ENCODE measurements at places on chromosomes 3 and 15.

- DNase-seq, result no peak
These were observed 106.0 kb upstream of the LRIG1 start for GRCh38 chr3:66606868-66607267.

DNA sequence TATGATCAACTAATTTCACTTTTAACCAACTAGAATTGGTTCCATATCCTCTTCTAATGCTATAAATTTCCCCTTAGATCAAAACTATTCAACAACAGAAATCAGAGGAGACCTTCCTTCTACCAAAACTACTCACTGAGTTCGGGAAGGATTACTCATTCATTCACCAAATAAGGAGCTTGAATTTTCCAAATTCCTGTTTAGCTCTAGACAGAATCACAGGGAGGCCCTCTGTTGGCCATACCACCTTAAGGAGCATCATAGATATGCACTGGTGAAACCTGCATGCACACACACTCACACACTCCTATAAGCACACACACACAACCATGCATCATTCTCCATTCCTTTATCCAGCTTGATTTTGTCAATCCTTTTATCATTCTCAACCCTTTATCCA lies 49.0 kb downstream of the SUCLG2 start:
- DNase-seq, result peak; percentile 45

DNA sequence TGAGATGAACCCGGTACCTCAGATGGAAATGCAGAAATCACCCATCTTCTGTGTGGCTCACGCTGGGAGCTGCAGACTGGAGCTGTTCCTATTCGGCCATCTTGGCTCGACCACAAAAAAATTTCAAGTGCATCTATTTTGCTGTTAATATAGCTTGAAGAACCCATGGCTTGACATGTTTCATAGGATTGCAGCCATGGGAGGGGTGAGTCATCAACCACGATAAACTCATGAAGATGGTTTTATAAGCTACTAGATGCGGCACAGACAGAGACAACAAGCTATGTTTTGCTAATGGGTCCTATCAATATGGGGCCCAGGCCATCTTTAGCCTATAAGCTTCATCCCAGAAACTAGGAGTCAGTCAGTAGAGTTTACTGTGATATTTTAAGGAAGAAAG lies 100.4 kb upstream of the PHLDB2 start:
- no peak for DNase-seq

- no peak for DNase-seq
These were observed 1.6 kb upstream of the CHST13 start for GRCh38 chr3:126522363-126522788.

DNA sequence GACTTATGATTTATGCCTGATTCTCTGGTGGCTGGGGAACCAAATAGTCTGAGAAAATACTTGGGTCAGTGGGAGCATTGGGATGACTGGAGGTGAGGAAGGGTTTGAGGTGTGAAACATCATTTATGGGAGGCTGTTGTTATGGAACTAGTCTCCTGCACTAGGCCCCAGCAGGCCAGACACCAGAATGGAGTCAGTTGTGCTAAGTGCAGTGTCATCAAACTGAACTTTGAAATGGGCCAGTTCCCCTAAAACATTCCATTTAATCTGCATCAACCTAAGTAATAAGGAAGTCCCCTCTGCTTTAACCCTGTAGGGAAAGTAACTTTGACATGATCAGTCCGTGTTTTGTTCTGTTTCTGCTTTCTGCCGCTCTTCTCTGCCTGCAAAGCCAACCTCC lies 44.9 kb upstream of the KLHL25 start:
- DNase-seq, result no peak

- no peak for DNase-seq
These were observed 60.8 kb downstream of the MINDY4B start for GRCh38 chr3:150844484-150844883.

GRCh38 chr15:38864827-38865581 lies 300.4 kb upstream of the RASGRP1 start:
- DNase-seq, result no peak

- no peak for DNase-seq
These were observed 97.9 kb upstream of the MEX3B start for GRCh38 chr15:82143390-82144385.

DNA sequence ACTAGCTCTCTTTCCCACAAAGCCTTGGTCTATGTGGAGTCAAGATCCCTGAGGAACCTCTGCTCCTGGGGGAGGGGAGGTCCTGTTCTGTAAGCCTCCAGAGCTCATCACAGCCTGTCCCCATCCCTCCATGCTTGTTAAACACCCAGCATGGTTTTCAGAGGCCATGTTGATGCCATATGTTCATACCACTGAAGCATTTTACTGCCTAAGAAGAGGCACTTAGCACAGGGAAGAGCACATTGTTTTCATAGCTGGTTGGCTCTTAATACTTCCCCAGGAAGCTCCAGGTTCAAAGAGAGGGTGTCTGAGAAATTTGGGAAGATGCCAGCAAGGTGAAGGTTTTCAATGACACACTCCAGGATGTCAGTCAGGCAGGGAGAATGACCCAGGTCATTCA lies 25.6 kb downstream of the CPNE4 start:
- no peak for DNase-seq

- DNase-seq, result no peak
These were observed 167.1 kb downstream of the P3H2 start for GRCh38 chr3:189953551-189953950.

DNA sequence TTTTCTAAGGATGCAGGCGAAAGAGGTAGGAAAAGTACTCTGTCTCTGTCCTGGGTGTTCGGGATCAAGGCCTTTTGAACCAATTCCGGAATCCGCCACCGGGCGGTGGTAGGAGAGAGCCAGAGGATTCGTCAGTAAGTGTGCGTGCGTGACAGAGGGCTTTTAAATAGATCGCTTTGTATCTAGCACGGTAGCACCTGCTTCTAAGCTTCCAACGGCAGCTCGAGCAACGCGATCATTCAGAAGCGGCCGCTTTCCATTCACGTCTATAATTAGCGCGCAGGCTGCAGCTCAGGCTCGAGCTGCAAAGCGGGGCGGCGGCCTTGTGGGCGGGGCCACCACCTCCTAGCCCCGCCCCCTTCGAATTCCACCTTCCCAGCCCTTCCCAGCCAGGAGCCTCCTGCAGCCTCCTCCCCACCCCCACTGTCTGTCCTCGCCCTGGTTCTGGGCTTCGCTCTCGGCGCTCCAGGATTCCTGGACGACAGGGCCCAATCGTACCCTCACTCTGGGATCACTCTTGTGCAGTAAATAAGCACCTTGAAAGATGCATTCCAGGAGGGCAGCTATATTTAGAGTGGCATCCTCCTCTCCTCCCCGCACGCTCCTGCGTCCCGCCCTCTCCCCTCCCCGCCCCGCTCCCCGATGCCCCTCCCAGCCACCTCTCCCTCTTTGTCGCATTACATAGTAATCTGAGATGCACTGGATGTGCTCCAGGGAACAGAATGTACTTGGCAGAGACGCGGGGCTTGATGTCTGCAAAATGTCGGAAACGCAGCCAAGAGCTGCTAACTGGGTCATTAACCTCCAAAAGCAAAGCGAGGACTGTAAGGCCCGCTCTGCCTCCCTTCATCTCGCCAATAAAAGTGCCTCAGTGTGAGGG lies 224.1 kb upstream of the TPRG1 start:
- DNase-seq, result no peak

DNA sequence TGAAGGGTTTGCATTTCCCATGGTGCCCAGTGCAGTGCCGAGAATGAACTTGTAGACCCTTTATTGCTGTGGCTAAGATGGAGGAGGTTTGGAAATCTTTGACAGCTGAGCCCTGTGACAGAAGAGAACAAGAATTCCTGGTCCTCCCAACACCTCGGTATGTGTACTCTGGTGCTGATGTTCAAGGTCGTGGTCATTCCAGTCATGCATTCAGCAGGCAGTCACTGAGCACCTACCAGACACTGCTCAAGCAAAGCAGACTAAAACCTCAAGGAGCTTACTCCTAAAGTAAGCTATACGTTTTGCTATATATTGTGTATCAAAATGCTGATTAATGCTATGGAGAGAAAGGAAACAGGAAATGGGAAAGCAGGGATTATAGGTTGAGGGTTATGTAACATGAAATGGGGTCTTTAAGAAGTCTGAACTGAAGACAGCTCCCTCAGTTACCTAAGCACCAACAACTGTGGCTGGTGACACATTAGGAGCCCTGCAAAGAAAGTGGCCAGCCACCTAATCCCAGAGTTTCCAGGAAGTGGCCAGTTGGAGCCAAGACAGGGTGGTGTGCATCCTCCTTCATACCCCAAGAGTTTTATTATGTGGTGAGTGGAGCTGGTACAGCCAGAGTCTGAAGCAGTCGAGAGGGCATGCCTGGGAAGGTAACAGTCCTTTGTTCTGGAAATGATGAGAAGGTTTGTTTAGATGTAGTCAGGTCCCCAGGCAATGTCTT lies 65.0 kb downstream of the CCNL1 start:
- no peak for DNase-seq

- DNase-seq, result no peak
These were observed 62.0 kb upstream of the ACP3 start for GRCh38 chr3:132255041-132255745.

DNA sequence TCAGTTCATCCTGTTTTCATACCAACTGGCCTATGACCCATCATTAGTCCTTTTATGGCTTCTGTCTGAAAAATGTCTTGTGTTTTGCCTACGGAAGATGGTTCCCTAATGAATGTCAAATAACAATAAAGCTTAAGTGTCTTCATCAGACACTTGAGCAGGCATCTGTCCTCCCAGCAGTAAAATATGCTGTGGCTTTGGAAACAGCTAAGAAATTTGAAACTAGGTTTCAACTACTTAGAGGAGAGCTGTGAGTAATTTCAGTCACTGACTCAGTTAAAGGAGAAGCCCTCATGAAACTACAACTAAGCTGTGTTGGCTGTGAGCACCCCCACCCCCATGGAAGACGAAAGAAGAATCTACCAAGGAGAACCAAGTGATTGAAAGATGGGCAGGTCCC lies 409.4 kb upstream of the PPP2R3A start:
- no peak for DNase-seq

DNA sequence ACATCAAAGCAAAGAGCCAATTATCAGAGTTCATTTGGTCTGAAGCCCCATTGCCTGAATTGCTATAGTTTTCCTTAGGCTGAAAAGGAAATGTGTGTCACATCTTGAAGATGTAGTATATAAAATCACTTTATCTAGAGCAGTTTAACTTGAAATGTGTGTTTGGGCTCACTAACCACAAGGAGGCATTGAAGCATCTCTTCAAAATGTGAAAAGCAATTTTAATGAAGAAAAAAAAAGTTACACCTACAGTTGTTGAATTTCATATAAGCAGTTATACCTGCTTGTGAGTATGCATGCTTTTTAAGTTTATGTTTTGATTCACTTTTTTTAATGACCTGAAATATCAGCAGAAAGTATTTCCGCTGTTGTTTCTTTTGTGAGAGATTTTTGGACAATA lies 129.3 kb downstream of the IQCH start:
- DNase-seq, result no peak

DNA sequence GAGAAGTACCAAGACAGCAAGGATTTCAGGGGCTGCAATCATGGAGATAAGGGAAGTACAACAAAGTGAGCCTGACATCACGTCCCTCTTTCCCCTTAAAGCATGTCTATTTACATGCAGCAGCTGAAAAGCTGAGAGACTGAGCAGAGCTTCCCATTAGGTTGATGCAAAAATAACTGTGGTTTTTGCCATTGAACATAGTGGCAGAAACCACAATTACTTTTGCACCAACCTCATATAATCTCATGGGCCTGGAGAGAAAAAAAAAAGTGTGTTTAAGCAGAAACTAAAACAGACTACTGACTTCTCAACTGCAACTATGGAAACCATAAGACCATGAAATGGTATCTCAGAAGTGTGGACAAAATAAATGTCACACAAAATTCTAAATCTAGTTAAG lies 48.3 kb downstream of the CCDC12 start:
- no peak for DNase-seq

DNA sequence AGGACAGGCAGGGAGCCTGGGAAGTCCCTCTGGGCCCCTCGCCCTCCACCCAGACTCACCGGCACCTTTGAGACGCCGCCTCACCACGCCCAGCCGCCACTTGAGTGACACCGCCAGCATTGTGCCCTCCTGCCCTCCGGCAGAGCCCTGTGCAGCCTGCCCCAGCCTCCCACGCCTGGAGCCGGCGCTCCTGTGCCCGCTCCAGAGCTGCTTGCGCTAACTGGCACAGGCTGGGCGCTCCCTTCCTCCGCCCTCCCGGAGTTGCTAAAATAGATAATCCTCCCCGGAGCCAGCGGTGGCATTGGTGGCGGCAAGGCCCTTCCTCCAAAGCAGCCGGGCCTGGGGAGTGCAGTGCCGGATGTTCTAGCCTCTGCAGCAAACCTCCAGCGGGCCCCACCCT lies 15.7 kb upstream of the GRIP2 start:
- no peak for DNase-seq

- DNase-seq, result no peak
These were observed 87.2 kb downstream of the B3GNT5 start for GRCh38 chr3:183340222-183340621.

DNA sequence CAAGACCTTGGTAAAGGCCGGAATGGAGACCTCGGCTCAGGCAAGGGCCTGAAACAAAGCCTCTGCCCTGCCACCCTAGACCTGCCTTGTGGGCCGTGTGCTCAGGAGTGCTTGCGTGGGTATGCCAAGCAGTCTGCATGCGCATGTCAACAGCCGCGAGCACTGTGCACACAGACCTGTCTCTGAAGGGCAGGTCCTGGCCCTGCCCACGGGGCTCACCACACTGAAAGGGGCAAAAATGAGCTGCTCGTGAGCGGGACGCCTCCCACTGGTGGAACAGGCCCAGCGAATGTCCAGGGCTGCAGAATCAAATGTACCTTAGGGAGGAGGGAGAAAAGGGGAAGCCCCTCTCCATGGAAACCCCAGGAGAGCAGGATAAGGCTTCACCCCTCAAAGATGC lies 44.3 kb upstream of the FGD5 start:
- DNase-seq, result no peak

GRCh38 chr15:36005542-36005941 lies 459.6 kb upstream of the DPH6 start:
- DNase-seq, result no peak
